ENCODE measurements at places on chromosomes 5 and 9.

GRCh38 chr5:113817683-113818082 lies 304.2 kb downstream of the YTHDC2 start:
- no peak for DNase-seq

- DNase-seq = peak; percentile 6
Measured at GRCh38 chr9:3477236-3477834, 48.5 kb downstream of the RFX3 start.

GRCh38 chr9:117278020-117278419 lies 136.8 kb downstream of the ASTN2 start:
- DNase-seq = no peak

GRCh38 chr5:113188436-113188835 lies 211.8 kb downstream of the DCP2 start:
- no peak for DNase-seq

DNA sequence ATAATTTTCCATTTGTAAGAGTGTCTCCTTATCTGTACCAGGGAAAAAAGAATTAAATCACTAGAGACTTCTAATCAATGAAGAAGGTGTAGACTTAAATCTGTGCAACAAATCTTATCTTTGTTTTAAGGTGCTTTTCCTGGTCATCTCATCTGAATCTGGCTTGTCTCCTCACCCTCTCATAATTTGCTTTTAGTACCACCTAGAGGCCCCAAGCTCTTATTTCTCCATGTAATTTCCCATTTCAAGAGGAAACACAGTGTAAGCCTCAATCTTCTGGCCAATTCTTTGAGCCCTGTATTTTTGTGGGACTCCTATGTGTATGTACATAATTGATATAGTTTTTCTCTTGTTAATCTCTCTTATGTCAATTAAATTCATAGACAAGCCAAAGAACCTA lies 1975.3 kb upstream of the CDH6 start:
- DNase-seq = no peak

DNA sequence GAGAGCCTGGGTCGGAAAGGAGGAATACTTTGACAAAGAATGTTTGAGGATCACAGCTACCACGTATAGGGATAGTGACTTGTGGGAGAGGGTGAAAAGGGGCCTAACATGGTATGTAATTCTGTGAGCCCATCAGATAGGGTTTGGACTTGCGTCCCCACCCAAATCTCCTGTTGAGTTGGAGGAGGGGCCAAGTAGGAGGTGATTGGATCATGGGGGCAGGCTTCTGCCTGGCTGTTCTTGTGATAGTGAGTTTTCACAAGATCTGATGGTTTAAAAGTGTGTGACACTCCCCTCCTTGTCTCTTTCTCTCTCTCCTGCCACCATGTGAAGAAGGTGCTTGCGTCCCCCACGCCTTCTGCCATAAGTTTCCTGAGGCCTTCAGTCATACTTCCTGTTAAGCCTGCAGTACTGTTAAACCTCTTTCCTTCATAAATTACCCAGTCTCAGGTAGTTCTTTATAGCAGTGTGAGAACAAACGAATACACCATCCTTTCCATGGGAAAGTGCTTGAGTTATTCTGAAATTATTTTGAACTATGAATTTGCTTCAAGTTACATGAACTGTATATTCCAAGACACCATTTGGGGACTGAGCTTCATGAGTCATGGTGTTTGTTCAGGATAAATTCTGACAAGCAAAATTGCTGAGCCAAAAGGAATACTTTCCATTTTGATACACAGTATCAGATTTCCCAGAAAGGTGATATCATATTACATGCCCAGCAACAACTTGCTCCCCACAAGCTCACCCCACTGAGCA lies 68.8 kb upstream of the SSBP2 start:
- no peak for DNase-seq

GRCh38 chr9:113566016-113566711 lies 102.6 kb downstream of the RGS3 start:
- no peak for DNase-seq

DNA sequence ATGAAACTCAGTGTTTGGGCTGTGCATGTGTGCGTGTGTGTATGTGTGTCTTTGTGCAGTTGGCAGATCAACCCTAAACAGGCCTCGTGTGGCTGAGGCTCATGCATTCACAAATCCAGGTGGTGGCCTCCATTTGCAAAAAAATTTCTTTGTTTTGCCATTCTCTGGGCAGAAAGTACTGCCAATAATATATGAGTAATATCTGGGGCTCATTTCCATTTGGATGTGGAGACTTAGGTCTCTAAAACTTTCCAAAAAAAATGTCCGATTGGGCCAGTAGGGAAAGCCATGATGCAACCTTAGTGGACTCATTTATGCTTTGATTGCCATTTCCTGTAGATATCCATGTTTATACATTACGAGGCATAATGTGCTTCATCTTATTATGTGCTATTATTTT lies 77.9 kb upstream of the RPS23 start:
- DNase-seq = no peak

- no peak for DNase-seq
Measured at GRCh38 chr5:45093377-45093776, 284.6 kb downstream of the MRPS30 start.

GRCh38 chr9:12723409-12724028 lies 30.3 kb downstream of the TYRP1 start:
- DNase-seq = no peak
